ENCODE measurements at places on chromosomes 16 and 17.

GRCh38 chr17:28960256-28961061 is 9.1 kb upstream of the PHF12 start:
- DNase-seq, result no peak

DNA sequence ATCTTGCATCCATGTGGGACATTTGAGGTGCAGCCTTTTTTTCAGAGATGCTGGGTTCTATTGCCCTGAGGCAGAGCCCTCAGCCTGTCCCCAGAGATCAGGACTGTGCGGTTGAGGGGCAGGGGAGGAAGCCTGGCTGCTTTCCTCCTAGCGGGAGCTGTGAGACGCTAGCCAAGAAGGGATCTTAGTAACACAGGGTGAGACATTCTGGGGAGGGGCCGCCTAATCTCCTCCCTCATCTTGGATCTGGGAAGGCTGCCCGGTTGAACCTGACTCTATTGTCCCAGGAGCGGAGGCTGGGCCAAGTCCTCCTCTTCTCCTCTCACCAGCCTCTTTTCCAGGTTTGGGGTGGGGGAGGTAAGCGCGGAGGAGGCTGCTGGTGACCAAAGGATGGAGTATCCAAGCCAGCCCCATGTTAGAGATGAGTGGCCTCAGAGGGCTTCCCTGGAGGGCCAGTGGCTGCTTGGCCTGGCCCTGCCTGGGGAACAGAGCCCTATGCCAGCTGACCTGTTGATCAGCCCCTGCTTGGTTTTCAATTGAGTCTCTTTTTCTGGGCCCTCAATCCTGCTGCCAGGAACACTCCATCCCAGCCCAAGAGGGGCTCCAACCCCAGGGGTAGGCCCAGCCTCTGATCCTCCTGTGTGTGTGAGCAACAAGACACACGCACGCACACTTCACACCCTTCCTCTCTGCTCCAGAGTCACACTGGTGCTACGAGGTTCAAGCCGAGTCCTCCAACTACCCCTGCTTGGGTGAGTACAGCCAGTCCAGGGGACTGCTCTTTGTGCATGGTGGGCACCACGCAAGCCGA is 5.0 kb downstream of the CA4 start:
- peak; percentile 83 for DNase-seq

GRCh38 chr17:67151717-67152116 is 93.3 kb downstream of the HELZ start:
- peak; percentile 56 for DNase-seq

GRCh38 chr16:3650631-3651265 is 3.7 kb upstream of the DNASE1 start:
- no peak for DNase-seq

DNA sequence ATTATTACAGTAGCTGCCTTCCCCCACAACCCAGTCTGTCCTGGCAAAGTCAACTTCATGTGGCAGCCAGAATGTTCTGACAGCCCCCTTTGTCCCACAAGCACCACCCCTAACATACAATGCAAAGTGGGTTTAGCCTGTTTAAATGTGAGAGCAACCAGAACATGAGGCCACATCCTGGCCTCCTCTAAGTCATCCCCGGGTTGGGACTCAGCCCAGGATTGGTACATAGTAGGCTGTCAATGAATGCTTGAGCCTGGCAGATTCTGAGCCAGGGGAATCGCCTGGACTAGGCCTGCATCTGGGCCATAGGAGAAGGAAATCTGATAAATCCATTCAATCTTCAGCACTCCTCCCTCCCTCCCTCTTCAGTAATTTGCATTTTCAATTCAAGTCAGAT is 4.3 kb upstream of the ITGA3 start:
- no peak for DNase-seq

GRCh38 chr17:60717814-60718213 is 40.2 kb downstream of the BCAS3 start:
- no peak for DNase-seq

- no peak for DNase-seq
Observed at GRCh38 chr17:79658811-79659207, 48.0 kb upstream of the RBFOX3 start.

- DNase-seq, result no peak
Observed at GRCh38 chr17:42760652-42761581, at the start of gene RAMP2. Gene RAMP2, plus strand, starts transcription at chr17:42761227. Its CDS starts 35 bp downstream, at chr17:42761262.

- DNase-seq, result peak; percentile 46
Observed at GRCh38 chr17:65978871-65979270, 213.1 kb downstream of the CEP112 start.

GRCh38 chr16:87366288-87366687 is 17.3 kb downstream of the FBXO31 start:
- DNase-seq, result no peak

GRCh38 chr16:27238016-27238587 is 30.5 kb downstream of the NSMCE1 start:
- no peak for DNase-seq

- DNase-seq, result peak; percentile 43
Observed at GRCh38 chr17:61128661-61129115, 271.0 kb upstream of the TBX2 start.

GRCh38 chr17:46026166-46027047 is 27.4 kb downstream of the STH start:
- no peak for DNase-seq

DNA sequence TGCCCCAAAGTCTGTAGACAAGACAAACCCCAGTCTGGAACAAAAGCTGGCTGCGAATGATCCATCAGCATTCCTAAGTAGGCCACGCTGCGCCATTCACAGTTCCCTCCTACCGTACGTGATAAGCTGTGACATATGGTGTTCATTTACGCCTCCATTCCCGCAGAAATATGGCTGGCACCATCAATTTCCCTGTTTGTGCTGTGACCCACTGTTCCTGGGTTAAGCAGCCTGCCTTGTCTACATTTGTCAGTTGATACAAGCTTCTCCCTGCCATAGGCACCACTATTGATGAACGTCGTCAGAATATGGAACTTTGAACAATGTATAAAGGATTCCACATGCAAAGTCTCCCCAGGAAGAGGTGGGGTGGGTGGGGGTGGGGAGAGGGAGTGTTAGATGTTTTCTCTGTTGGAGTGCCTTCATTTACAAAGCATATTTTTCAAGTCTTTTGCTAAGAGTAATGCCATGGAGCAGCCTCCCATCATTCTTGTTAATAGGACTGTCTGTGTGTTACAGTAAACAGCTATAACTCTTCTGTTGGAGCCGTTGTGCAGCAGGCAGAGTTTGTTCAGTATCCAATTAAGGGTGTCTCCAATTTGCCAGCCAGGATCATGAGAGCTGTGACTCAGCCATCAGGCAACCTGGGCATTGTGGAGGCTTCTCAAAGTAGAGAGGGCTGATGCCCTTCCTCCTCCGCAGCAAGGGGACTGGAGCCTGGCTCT is 294.6 kb downstream of the TMEM114 start:
- no peak for DNase-seq

GRCh38 chr17:72411124-72411563 is 290.3 kb downstream of the SOX9 start:
- no peak for DNase-seq

DNA sequence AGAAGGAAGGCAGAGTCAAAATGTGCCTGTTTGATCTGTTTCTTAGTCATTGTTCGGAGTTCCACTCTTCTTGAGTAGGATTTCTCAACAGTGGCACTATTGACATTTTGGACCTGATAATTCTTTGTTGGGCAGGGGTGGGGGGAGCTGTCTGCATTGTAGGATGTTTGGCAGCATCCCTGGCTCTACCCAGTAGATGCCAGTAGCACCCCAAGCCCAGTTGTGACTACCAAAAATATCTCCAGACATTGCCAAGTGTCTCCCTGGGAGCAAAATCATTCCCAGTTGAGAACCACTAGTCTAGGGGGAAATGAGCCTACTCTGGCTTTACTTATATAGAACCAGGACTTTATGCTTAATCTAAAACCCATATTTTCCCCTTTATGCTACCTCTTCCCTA is 1.1 kb upstream of the GFOD2 start:
- no peak for DNase-seq

DNA sequence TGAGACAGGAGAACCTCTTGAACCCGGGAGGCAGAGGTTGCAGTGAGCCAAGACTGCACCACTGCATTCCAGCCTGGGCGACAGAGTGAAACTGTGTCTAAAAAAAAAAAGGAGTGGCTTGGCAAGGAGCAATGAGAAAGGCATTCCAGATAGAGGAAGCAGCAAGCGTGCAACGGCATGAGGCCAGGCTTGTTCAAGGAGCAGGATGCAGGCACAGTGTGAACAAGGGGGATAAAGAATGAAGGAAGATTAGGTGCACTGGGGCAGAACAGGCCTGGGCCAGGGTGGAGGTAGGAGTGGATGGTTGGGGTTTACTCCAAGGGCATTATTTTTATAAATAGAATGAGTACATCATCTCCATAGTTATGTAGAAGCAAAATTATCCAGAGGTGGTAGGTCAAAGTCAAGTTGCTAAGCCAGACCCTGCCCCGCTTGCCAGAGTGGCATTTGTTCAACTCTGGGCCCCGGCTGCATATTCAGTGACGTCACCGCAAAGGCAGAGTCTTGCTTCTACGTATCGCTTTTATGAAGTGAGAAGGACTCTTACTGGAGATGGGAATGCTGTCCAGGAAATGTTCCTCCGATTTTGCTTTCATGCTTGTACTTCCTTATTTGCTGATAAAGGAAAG is 100.2 kb downstream of the KATNIP start:
- no peak for DNase-seq

DNA sequence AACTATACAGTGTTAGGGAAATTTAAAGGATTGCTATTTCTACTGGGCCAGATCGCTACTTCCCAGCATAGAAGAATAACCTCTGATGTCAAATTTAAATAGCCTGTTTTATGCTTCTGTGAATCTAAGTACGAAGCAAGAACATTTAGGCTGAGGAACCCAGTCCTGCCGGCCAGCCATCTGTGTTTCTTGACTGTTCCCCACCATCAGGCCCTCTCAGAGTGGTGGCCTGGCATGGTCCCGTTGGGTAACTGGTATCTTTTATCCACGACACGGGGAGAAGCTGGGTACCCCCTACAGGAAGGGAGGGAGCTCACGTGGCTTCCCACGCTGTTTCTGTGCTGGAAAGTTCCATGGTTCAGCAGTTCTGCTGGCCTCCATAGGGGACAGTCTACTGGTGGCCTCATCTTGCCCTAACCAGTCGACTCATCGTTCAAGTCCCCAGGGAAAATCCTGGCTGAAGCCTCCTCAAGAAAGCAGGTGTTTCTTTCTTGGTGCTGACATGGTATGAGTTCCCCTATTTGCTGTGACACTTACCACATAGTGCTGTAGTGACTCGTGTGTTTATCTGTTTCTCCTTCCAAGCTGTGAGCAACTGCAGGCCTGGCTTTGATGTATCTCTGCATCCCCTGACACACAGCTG is 201.7 kb upstream of the NLRP1 start:
- DNase-seq, result peak; percentile 83

DNA sequence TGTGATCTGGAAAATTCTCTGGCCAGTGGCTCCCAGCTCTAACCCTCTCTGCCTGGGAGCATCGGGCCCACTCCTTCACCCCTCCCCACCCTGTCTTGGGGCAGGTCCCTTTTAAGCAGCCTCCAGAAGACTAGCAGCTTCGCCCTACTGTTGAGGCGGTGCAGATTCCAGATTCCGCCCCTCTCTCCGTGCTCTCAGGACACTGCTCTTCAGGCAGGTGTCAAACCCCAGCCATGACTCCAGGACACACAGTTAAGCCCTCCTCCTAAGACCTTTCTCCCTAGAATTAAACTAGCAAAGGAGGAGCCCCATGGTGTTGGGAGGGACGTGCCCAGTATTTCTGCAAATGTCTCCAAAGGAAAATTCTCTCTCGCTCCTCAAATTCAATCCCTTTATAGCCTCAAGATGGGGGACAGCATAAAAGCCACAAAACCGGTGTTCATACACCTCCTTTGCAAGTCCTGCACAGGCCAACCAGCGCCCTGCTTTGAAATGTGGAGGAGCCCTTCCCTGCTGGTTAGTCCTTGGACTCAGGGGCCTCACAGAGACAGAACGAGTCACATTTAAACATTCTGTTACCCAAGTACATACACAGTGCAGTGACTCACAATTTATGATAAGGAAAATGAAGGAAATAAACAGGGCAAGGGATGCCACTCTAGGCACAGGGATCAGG is 7.2 kb downstream of the LPO start:
- DNase-seq, result peak; percentile 34

- DNase-seq, result peak; percentile 33
Observed at GRCh38 chr17:67137026-67137370, 92.6 kb downstream of the CACNG1 start.

- DNase-seq, result no peak
Observed at GRCh38 chr17:53101706-53102105, 721.0 kb upstream of the KIF2B start.

DNA sequence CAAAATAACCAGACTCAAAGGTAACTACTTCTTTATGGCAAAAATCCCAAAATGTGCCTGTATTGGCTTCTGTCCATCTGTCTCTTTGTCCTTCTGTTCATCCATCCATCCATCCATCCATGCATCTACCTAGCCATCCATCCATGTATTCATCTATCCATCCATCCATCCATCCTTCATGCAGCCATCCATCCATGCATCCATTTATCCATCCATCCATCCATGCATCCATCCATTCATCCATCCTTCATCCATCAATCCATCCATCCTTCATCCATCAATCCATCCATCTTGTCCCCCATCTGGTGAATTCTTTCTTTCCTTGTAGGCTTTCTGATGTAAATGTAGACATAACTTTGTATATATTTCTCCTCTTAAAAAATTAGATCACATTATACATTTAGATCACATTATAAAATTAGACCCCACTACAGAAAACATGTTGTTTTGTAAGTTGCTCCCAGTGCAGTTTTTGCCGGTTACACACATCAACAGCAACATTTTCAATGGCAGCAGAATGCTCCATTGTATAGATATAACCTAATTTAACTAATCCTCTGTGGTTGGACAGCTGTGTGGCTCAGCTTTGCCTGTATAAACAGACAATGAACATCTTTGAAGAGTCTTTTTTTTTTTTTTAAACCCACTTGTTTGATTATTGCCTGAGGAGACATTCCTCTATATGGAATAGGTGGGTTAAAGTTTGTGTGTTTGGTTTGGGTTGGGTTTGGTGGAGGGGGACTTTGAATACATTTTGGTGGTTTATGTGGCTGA is 72.0 kb downstream of the MSI2 start:
- no peak for DNase-seq

DNA sequence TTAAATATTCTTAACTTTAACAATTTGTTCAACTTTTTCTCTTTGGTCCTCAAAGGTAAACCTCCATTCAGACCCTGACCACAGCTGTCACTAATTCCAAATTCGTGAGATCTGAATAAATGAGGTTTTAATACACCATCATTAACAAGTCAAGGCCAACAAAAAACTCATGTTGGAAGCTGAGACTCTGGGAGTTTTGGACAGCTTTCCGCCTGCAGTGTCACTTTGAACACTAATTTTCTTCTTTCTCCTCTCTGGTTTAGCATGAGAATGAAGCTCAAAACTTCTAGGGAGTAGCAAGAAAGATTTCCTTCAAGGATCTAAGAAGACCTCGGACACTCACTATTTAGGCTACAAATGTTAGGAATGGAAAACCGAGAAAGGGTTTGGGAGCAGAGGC is 32.7 kb upstream of the DNAH9 start:
- no peak for DNase-seq

GRCh38 chr16:79437764-79438751 is 162.5 kb downstream of the MAF start:
- no peak for DNase-seq

- DNase-seq, result no peak
Observed at GRCh38 chr17:47914306-47914948, 18.4 kb downstream of the SP2 start.
